ENCODE measurements at places on chromosomes 2 and 18.

DNA sequence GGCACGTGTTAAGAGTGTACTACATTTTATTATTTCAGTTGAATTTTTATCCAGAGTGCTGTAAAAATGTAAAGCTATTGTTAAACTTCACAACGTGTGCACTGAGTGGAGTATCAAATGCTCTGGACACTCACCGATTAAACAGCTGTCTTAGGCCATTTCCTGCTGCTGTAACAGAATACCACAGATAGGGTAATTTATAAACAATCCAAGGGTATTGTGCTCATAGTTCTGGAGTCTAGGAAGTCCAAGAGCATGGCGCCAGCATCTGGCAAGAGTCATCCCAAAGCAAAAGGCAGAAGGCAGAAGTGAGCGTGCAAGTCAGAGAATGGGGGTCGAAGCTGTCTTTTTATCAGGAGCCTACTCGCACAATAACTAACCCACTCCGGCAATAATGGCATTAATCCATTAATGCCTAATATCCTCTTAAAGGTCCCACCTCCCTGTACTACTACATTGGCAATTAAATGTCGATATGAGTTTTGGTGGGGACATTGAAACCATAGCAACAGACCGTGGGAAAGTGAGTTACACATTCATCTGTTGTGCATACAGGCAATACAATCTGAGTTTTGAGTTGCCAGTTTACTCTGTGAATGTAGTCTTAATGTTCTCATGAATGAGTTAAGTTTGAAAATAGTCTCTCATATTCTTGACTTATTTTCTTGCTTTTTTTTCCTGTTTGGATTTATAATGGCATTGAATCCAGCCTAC is 64.8 kb downstream of the ARMC9 start:
- no peak for DNase-seq

GRCh38 chr18:63994783-63995399 is 25.0 kb downstream of the SERPINB8 start:
- DNase-seq = peak; percentile 35

DNA sequence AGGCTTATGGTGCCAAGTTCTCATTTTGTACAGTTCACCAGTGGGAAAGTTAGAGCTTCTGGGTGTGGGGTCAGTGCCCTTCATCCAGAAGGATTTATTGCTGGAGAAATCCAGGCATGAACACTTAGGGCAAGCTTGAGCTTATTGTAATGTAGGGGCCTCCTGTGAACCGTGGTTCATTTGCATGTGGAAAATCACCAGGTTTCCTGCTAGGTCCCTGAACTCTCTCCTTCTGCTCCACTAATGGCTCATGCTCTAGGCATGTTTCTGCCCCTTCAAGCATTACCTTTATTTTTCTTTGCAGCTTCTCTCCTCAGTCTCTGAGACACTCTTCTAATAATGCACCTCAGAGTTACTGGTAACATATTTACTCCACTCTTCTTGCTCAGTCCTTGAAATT is 79.3 kb upstream of the FAM98A start:
- DNase-seq = no peak

GRCh38 chr2:217263756-217264155 is 403.9 kb upstream of the TNP1 start:
- no peak for DNase-seq

- DNase-seq = no peak
These were observed 43.0 kb upstream of the FOSL2 start for GRCh38 chr2:28349546-28350165.
